ENCODE measurements at places on chromosomes 3 and 15. TPM values are rescaled to one million over a fixed set of nuclear protein-coding genes. Genes with fewer than 3 reads are reported as not detected.

- H3K4me1 ChIP-seq = peaks cover 75% of the 10 kb centered on the region
- H3K36me3 ChIP-seq = no peaks in the 10 kb centered on the region
- H3K27me3 ChIP-seq = no peaks in the 10 kb centered on the region
- no peak overlapping the region for H3K27ac ChIP-seq
Measured at GRCh38 chr3:195083659-195084058, 187.3 kb downstream of the XXYLT1 start.

DNA sequence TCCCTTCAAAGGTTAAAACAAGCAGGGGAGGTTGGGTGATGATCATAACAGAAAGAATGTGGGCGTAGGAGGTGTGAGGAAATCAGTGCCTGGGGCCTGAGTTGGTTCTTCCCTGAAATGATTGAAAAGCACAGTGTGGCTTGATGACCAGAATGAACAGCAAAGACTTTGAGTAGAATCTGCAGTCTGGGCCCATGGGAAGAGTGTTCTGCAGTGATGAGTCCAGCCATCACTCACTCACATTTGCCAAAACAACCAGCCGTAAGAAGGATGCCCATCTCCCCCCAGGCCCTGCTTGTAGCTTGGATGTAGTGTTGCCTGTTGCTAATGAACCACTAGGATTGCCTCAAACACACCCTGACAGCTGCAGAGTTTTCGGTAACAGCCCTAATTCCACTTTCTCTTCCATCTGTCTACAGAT, 67.9 kb downstream of the VGLL3 start:
- no peak overlapping the region for H3K4me3 ChIP-seq
- no peaks in the 10 kb centered on the region for H3K36me3 ChIP-seq
- no peak overlapping the region for H3K27ac ChIP-seq

GRCh38 chr3:85603378-85603777, 644.6 kb downstream of the CADM2 start:
- no peak for DNase-seq
- no peak overlapping the region for H3K27ac ChIP-seq
- H3K36me3 ChIP-seq = no peaks in the 10 kb centered on the region
- H3K27me3 ChIP-seq = no peaks in the 10 kb centered on the region
- no peaks in the 10 kb centered on the region for H3K4me1 ChIP-seq

DNA sequence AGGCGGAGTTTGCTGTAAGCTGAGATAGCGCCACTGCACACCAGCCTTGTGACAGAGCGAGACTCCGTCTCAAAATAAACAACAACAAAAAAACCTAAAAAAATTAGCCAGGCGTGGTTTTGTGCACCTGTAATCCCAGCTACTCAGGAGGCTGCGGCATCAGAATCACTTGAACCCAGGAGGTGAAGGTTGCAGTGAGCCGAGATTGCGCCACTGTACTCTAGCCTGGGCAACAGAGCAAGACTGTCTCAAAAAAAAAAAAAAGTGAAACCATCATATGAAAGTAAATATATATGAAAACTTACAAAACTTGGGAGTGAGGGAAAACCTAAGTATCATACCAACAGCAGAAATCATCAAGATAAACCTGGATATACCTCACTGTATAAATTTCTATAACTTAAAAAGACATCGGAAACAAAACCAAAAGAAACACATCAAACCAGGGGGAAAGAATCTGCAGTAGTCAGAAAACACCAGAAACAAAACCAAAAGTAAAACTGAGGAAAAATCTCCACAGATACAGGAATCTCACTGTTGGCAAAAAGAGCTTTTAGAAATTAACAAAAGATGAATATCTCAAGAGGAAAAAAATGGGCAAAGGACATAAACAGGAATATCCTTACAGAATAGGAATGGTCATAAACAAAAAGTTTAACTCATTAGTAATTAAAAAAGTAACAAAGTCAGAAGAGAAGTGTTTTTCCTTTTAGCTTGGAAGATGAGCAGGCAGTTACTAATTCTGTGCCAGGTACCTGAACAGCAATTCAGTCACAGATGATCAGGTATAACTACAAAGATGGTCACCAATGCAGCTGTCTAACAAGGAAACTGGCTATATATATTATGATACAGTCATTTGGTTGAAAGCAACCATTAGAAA, 41.3 kb downstream of the ETV5 start:
- H3K27me3 ChIP-seq = no peaks in the 10 kb centered on the region
- H3K4me1 ChIP-seq = peaks cover 44% of the 10 kb centered on the region
- H3K36me3 ChIP-seq = no peaks in the 10 kb centered on the region

Gene UQCC5
- polyA plus RNA-seq = 30.3 TPM

- no peak for DNase-seq
- no peak overlapping the region for H3K27ac ChIP-seq
- no peaks in the 10 kb centered on the region for H3K36me3 ChIP-seq
- no peak overlapping the region for H3K4me3 ChIP-seq
- no peaks in the 10 kb centered on the region for H3K27me3 ChIP-seq
- peaks cover 2% of the 10 kb centered on the region for H3K4me1 ChIP-seq
Measured at GRCh38 chr3:144275005-144275404, 303.4 kb downstream of the DIPK2A start.

- H3K27me3 ChIP-seq = no peaks in the 10 kb centered on the region
- no peak for DNase-seq
- H3K36me3 ChIP-seq = no peaks in the 10 kb centered on the region
- H3K27ac ChIP-seq = no peak overlapping the region
Measured at GRCh38 chr3:14343338-14344112, 58.9 kb upstream of the SLC6A6 start.

DNA sequence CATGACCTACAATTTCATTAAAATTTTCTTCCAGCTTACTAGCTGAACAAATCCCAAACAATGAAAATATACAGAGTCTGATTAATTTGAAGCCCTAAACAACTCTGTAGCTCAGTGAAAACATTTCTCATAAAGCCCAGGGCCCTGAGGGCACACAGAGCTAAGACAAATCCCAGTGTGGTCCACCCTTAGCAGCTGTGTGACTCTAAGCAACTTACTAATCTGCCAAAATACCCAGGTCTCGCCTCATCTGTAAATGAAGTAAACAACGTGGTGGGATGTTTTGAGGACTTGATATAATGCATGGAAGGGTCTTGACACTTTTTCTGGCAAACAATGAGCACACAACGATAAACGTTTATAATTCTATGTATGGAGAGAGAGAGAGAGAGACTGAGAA, 158.4 kb downstream of the FHIT start:
- no peak overlapping the region for H3K27ac ChIP-seq
- no peaks in the 10 kb centered on the region for H3K36me3 ChIP-seq
- no peak overlapping the region for H3K4me3 ChIP-seq
- no peak for DNase-seq

DNA sequence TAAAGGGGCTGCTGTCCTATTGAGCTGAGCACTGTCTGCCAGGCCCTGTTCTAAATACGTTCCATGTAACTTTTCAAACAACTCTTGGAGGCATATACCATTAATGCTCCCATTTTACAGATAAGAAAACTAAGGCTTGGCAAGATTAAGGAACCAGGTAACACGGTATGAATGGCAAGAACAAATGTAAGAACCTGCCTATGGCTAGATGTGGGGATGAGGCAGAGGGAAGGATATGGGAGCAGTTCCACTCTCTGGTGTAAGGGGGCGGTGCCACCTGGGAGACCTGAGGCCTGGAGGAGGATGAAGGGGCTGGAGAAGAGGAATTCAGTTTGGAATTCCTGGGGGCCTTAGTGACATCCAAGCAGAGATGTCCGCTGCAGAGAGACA, 3.8 kb upstream of the LMAN1L start:
- no peak overlapping the region for H3K4me3 ChIP-seq
- H3K4me1 ChIP-seq = no peaks in the 10 kb centered on the region
- no peak overlapping the region for H3K27ac ChIP-seq
- no peak for DNase-seq
- peaks cover 5% of the 10 kb centered on the region for H3K36me3 ChIP-seq

DNA sequence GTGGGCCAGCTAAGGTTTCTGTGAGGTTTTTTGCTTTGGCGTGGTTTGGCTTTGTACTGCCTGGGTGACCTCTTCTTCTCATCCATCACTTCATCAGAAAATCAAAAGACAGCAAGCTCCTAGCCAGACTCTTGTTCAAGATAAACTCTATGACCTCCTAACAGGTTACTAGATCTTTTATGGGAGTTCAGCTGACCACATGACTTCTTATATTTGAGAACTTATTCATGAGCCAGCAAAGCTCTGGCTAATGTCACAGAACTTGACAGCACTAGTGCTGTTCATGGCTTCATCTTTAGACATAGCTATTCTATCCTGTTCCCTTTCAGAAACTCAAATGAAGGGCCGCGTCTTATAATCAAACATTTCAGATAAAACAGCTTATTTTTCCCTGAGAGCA, 527.1 kb upstream of the GOLIM4 start:
- no peaks in the 10 kb centered on the region for H3K4me1 ChIP-seq
- no peaks in the 10 kb centered on the region for H3K27me3 ChIP-seq

- H3K4me1 ChIP-seq = no peaks in the 10 kb centered on the region
- no peak overlapping the region for H3K27ac ChIP-seq
- DNase-seq = no peak
- no peaks in the 10 kb centered on the region for H3K27me3 ChIP-seq
Measured at GRCh38 chr15:23646165-23647000, 1.3 kb downstream of the MAGEL2 start.

Gene WDR72
- polyA plus RNA-seq = 0.21 TPM
